ENCODE measurements at places on chromosomes 11 and 22.

- no peak for DNase-seq
Observed at GRCh38 chr22:33921525-33922348, 1.5 kb upstream of the LARGE1 start.

DNA sequence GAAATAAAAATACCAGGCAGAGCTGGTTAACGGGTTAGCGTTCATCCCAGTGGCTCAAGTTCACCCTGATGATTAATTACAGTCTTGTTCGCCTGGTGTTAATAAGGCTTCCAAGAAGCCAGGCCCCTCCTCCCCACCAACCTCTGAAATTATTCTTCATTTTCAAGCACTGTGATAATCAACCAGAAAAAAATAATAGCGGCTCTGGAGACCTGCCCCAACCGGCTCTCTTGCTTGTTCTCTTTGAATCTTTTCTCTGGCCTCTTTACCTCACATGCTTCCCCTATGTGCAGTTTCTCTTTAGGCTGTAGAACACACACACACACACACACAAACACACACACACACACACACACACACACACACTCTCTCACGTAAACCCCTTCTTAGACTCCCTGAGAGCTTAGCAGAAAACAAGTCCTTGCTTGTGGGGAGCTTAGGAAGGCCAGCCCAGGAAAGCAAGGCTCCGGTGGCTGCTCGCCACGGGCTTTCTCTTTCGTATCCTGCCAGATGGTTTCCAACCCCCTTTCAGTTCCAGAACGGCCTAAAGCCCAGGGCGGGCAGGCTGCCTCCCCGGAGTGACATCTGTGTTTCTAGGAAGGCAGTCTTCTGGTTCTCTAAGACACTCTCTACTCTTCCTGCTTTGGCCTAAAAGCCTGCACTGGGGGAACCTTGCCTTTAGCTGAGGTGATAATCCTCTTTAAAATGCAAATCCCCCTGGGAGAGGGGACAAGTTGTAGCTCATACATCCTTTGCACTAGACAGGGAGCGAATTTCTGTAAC lies 106.4 kb upstream of the SESN3 start:
- no peak for DNase-seq

GRCh38 chr11:105612771-105613170 lies 2.9 kb downstream of the GRIA4 start:
- DNase-seq: no peak

GRCh38 chr11:69467196-69467595 lies 14.3 kb upstream of the LINC01488 start:
- no peak for DNase-seq

GRCh38 chr11:127252321-127252720 lies 251.8 kb upstream of the KIRREL3 start:
- DNase-seq: no peak
